WTC11 (cell line): ENCODE measurements at places on chromosomes 1 and 21.
A peak's percentile ranks its signal among the peaks of the same experiment; 100 is the strongest.

DNA sequence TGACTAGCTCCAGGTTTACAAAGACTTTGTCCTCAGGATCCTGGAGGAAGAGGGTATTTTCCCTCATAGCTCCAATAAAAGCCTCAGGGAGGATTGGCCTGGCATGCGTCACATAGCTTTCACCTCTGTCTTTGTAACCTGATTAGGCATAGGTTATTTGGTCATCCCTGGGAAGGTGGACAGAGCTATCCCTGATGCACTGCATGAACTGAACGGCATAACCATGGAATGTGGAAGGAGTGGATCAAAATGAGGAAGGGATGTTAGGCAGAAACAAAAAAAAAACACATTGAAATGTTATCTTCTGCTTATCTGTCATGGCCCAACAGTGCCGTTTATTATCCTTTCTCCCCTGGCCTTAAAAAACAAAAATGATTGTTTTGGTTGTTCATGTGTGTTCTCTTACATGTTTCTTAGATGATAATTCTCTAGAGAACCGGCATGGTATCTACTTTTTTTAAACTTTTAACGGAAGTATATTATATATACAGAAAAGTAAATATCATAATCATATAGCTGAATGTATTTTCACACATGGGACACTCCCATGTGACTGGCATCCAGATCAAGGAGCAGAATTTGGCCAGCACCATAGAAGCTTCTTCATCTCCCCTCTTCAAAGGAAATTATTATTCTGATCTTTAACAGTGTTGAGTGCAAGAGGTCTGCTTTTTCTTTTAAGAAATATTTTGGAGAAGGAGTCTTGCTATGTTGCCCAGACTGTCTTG, 85.3 kb downstream of the RPS6KC1 start:
- no peak for DNase-seq

DNA sequence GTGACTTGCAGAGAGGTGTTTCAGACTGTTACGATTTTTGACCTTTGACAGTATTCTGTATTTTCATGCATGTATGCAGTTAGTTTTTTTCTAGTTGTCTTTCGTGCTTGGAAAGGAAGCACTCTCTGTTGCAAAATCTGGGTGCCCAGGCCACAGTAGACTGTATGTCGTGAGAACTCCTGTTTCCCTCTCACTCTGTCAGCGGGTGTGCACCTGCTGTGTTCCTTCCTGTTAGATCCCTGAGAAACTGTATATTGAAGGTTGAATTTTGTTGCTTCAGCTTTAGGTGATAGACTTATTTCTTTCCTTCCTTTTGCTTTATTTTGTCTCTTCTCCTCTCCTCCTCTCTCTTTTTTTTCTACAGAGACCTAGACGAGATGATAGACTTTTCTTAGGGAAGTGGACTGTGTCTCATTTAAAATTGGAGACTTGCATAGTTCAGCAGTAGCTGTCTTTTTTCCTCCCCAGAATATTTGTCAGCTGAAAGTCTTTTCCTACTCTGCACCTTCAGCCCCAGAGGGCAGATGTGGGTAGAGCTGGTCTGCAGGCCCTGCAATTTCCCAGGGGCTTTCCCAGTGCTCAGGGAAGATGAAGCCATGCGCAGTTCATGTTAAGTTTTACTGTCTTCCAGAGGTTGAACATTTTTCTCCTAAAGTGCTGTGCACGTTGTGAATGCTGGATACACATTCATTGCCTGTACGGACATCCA, 1.4 kb downstream of the TRAPPC10 start:
- DNase-seq = no peak

DNA sequence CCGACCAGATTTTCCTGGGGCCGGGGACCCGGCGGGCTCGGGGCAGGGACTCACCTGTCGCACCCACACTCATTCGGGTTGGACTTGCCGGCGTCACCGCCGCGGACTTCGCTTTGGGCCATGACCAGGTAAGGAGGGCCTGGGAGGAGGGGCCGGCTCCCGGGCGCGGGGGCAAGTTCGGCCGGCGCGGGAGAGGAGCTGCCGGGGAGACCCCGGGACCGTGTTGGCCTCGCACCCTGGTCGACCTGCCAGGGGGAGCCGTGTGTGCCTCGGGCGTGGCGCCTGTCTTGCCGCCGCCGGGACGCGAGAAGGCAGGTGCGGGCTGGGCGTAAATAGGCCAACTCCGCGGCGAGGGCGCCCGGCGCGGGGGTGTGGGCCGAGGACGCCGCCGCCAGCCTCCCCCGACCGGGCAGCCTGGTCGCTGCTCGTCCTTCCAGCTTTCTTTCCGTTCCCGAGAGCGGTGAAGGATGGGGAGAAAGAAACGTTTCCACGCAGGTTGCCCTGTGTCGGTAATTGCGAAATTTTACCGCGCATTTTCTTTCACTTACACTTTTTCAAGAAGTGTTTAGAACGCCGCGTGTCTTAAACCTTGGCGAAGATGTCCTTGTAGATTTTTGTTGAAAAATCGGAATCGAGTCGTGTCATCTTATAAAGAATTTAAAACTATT, 558 bp downstream of the USP1 start:
- DNase-seq = no peak

DNA sequence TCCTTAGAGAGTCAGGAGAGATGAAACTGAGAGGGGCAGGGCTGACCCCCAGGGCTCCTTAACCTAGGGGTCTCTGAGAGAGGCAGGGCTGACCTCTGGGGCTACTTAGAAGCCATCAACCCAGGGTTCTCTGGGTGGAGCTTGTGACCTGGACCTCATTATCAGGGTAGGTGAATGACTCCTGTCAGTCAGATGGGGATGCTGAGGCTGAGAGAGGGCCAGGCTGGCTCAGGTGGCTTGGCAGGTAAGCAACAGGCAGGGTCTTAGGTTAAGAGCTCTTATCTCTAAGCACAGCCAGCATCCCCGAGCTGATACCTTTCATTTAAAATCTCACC, 160.9 kb downstream of the PTPRU start:
- DNase-seq = no peak

DNA sequence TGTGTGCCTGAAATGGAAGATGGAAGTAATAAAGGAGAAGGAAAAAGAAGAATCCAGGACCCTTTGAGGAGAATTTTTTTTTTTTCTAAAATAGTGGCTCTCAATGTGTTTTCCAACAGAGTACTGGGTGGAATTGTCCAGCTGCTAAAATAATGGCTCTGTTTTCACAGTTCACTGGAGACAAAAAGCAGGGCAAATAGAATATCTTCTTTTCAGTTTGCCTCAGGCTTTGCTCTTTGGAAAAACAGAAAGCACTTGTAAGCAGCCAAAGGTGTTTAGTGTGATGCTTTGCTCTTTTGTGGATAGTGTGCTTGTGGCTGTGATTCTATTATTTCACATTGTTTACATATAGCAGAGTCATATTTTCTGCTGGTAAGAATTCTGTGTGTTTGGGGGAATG, 77.4 kb upstream of the MROH9 start:
- no peak for DNase-seq

GRCh38 chr21:44420416-44421205, 34.7 kb upstream of the LRRC3 start:
- DNase-seq = no peak

GRCh38 chr21:39064325-39065012, 118.8 kb downstream of the PSMG1 start:
- DNase-seq = no peak

- DNase-seq = no peak
Observed at GRCh38 chr1:2239013-2239370, 10.9 kb downstream of the SKI start.

- no peak for DNase-seq
Observed at GRCh38 chr21:24852610-24853195, 754.6 kb downstream of the MRPL39 start.

GRCh38 chr1:90730243-90731022, 13.3 kb upstream of the BARHL2 start:
- no peak for DNase-seq

GRCh38 chr1:211541720-211542477, 37.1 kb downstream of the SLC30A1 start:
- no peak for DNase-seq

DNA sequence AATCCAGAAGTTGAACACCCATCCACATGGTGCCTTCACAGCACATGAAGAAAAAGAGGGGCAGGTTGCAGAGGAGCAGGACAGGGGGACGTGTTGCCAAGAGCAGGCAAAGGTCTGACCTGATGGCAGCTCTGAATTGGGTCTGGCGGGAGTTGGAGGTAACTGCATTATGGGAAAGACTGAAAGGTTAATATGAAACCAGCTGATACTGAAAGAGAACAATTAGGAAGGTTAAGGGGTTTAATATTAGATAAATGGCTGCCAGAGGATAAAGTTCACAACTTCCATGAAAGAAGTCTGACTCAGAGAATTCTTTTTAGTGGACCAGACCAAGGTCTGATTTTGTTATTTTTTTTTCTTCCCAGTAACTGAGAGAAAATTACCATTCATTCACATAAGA, 76.1 kb downstream of the CD58 start:
- DNase-seq = no peak

GRCh38 chr1:184153731-184154130, 102.2 kb downstream of the TSEN15 start:
- no peak for DNase-seq

- DNase-seq = no peak
Observed at GRCh38 chr1:157894613-157895165, 53.1 kb upstream of the CD5L start.

DNA sequence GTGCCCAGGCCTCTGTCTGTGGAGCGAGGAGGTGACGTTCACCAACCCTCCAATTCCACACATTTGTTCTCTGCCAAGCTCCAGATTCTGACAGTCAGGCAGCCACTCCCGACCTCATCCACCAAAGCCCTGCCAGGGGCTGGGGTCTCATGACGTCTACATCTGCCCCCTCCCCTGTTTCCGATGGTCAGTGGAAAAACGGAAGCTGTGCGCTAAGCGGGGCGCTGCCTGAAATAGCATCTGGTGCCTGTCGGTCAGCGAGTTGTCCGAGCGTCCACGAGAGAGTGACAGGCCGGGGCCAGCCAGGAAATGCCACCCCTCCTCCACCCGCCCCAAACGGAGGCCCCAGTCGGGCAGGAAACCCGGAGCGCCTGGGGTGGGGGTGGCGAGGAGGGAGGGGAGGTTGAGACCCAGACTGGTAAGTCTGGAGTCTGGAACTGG, 3.2 kb upstream of the TAL1 start:
- no peak for DNase-seq

DNA sequence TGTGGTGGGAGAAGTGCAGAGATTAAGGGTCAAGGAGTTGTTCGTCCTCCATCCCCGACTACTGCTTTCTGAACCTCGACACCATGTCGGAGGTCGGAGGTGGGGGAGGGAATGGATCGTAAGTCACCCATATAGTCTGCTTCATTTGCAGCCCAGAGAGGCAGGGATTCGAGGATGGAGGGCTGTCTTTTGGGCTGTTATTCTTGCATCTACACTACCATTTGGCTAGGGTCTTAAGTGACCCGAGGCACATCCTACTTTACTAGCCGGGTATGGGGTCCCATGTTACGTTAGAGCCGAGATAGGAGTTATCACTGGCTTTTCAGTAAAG, 578 bp downstream of the USP21 start:
- no peak for DNase-seq

- DNase-seq = no peak
Observed at GRCh38 chr1:46131712-46132528, 509 bp downstream of the PIK3R3 start.

GRCh38 chr1:27719286-27720251, 6.2 kb upstream of the FAM76A start:
- DNase-seq = no peak

GRCh38 chr21:41975391-41976272, 21.8 kb upstream of the C2CD2 start:
- DNase-seq = peak; percentile 36

GRCh38 chr1:21888500-21888899, 48.6 kb downstream of the HSPG2 start:
- no peak for DNase-seq

DNA sequence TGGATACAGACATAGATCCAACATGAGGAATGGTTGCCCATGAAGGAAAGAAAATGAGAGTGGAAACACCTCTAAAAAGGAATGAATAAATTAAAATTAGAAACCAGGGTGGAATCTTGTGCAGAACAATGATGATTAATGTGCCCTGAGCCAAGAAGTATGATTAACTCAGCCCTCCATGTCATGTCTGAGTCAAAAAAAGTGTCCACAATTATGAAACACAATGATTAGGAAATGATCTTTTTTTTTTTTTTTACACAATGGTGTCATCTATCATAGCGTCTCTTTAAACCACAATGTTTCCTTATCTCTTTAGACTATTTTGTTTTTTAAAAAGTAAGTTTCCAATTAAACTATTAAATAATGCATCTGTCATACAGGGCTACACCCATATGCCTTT, 78.9 kb upstream of the RAB4A start:
- no peak for DNase-seq

DNA sequence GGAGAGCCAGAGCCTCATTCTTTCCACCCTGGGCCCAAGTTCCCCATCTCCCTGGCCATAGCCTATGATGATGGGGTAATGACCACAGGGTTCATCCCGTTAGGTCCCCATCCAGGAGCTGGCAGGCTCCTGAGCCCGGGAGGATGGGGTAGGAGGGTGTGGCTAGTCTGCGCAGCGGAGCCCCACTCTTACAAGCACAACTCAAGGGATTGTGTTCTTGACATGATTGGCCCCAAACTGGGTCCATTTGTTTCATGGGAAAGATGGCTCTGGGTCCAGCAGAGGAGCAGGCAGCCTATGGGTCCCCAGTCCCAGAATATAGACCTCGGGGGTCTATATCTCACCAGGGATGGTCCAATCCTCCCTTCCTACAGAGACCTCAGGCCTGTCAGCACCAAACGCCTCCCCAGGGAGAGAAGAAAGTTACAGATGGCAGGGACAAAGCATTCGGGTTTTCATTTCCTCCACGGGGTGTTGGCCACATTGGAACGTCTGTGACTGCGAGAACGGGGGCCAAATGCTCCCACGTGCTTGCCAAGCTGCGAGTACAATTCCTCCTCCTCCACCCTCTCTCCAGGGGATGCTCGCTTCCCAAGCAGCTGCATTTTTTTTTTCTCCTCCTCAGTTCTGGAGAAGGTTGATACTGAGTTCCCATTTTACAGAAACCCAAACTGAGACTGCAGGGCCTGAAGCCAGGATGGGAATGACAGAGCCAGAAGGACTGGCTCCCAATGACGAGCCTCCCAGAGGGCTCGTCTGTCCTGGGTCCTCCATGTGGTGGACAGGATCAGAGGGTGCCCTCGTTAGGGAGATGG, 71.0 kb downstream of the DHRS3 start:
- no peak for DNase-seq

DNA sequence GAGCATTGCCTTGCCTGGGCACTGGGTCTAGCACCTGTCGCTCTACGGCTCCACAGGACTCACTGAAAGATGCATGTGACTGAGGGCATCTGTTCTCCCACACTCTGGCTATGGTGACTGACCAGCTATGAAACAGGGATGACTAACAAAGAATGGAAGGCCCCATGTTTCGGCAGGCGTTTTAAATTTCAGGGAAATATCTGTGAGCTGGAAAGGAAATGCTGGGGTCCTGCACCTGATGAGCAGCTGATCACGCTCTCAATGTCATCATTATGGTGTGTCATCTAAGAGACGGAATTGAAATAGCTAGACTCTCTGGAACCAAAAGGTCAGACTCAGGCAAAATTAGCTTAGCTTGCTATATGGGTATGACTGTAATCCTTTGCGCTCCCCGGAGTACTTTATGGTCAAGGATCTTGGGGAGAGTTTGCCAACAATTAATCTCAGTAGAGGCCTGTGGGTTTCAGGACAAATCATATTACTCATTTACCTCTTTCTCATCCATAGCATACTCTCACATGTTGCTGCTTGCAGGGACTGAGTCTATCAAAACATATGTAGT, 24.5 kb upstream of the PALMD start:
- DNase-seq = no peak

- DNase-seq = no peak
Observed at GRCh38 chr21:29332461-29333362, 34.0 kb downstream of the BACH1 start.
